A673 (cell line): ENCODE measurements at places on chromosomes 5 and 9.

DNA sequence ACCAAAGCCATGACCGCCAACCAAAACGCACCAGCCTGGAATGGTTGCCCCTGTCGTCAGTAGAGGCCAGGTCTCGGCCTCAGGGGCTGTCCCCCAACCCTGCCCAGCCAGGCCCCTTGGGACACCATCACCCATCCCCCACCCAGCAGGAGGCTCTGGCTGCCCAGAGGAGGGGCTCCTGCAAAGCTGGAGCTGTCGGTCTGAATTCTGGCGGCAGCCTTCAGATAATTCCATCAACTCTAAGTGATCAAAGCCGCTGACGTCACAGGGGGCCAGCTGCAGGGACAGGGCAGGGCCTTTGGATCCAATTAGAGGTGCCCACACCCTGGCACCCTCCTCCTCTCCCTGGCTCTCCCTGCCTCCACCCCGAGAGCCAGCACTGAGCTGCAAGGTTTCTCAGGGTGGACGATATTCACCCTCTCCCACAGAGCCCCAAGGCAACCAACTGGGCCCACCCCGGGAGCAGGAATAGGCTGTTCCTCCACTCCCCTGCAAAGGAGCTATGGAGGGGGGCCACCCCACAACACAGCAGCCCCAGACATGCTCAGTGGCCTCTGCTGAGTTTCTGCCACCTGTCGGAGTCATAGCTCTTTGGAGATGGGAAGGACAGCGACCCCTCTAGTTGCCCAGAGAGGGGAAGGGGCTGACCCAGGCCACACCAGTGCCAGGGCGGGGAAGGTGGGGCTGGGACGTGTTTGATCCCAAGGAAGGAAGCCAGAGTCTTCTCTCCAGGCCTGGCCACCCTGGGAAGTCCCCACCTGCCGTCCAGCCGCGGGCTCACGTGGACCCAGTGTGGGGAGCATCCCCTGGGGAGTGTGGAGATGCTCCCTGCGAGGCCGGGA lies 78.4 kb downstream of the NTNG2 start:
- no peak for DNase-seq

- DNase-seq: no peak
Measured at GRCh38 chr5:96247097-96247701, 185.8 kb downstream of the PCSK1 start.

DNA sequence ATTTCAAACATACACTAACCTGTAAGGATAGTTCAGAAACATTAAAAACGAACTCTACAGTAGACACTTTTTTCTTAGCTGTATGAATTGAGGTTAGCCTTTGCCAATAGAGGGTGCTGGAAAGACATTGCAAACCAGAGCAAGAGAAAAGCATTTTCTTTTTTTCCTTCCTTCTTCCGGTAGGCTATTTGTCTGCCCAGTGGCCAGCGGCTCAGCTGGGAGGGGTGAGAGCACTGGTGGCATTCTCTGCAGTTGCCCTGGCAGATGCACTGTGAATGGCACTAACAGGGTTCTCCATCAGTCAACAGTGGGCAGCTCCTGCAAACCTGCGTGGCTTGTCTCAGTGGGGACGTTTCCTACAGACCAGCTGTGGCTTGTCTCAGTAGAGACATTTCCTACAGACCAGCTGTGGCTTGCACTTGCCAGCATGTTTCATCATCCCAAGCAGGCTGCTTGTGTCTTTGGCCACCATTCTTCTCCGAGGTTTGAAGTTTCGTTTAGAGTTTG lies 984.5 kb upstream of the CDH18 start:
- peak; percentile 80 for DNase-seq

- DNase-seq: no peak
Measured at GRCh38 chr5:123756816-123757215, 244.8 kb downstream of the CSNK1G3 start.

DNA sequence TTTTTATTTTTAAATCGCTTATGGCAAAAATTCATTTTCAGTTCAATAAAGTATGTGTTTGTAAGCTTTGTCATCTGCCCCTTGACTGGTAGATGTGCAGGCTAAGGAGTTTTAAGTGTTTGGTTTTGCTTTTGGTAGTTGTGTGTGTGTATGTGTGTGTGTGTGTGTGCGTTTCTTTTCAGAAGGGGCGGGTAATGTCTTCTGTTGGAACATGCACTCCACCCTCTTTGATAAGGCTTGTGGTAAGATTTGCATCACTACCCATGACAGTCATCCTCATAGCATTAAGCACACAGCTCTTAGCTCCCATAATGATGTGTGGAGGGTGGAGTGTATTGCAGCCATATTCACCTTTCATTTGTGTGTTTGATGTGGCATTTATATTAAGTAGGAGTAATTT lies 92.1 kb upstream of the FSD1L start:
- DNase-seq: no peak

DNA sequence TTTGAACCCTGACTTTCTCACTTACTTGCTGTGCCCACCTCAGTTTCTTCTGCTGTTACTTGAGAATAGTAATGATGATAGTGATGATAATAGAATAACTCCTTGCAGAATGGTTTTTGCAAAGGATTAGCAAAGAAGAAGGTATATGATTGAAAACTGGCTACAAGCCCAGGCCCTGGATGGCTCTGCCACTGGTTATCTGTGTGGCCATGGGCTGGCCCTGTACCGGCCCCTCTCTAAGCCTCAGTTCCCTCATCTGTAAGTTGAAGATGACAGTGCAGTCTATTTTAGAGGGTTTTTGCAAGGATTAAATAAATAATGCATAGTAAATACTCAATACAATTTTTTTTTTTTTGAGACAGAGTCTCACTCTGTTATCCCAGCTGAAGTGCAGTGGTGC lies 6.2 kb downstream of the TTLL11 start:
- no peak for DNase-seq

GRCh38 chr9:11931751-11932150 lies 761.4 kb upstream of the TYRP1 start:
- DNase-seq: no peak

GRCh38 chr5:144122641-144123040 lies 47.8 kb downstream of the YIPF5 start:
- no peak for DNase-seq

DNA sequence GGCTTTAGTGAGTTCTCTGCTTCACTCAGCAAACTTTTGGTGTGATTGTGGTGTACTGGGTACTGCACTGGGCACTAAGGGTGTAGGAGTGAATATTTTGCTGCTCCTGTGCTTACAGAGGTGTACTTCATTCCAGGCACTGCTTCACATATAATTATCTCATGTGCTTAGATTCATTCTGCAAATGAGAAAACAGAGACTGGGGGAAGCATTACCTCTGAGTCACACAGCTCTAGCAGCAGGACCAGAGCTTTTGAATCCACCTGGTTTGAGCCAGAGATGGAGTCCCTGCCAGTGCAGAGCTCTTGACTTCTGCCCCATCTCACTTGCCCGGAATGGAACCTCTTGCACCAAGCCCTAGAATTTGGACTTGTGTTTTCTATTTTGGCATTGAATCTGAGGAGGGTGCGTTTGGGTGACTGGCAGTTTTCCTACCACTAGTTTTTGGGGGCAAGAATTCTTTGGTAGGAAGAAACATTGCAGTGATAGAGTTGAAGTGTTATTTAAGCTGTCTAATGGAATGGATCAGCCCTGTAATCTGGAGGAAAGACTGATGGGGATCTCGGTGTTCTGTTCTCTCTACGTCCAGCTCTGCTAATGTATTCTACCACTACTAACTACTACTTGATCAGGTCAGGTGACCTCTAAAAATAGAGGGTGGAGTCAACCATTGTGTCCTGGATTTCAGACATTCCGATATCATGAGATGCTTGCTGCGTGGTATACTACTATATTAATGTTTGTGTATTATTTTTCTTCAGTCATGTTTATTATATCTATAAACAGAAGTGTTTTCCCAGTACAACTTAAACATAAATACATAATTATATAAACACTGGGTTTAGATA lies 2.5 kb downstream of the ARHGAP26 start:
- DNase-seq: no peak

DNA sequence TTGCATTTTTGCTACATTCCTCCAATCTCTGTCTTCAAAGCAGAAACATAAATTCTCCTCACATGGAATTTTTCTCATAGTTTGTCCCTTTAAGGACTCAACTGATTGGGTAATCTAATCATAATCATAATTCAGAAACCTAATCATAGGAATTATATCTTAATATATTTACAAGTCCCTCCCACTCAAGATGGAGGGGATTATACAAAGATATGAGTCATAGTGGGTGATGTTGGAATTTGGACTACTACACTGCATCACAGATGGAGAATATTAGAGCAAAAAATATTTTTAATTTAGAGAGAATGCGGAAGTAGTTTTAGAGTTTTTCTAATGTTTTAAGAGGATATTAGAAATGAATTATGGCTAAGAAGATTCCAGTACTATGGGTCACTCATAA lies 1034.0 kb downstream of the DTWD2 start:
- no peak for DNase-seq

DNA sequence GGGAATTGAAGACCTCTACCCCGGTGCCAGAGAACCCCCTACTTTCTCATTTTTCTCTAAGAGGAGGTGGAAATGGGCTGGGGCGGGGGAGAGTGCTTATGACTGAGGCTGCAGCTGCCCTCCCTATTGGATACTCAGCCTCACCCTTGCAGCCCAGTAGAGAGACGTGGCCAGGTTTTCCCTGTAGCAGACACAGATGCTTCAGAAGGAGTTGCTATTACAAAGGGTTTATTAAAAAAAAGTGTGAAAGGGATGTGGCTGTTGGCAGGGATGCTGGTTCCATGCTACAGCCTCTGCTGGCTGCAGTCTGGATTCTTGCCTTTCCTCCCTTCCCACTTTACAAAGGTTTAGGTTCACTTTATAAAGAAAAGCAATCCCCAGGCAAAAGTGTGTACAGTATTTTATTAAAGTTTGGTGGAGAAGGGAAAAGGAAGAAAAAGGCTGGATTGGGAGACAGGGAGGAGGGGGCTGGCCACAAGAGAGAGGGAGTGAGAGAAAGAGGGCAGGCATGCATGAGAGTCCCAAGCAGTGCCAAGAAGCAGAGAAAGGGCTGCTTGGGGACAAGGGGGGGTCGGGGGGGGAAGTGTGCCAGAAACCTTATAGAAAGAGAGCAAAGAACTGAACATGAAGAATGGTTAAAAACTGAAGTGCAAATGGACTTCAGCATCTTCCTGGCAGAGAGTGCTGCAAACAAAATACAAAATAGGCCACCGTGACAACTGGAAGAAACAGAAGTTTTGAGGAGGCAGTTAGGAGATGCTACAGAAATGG lies 29.5 kb upstream of the NFIB start:
- DNase-seq: no peak

GRCh38 chr5:68147659-68148058 lies 67.9 kb upstream of the PIK3R1 start:
- DNase-seq: no peak

GRCh38 chr5:151598984-151599383 lies 7.9 kb upstream of the FAT2 start:
- DNase-seq: no peak

GRCh38 chr9:135704483-135704882 lies 2.5 kb downstream of the KCNT1 start:
- DNase-seq: no peak

DNA sequence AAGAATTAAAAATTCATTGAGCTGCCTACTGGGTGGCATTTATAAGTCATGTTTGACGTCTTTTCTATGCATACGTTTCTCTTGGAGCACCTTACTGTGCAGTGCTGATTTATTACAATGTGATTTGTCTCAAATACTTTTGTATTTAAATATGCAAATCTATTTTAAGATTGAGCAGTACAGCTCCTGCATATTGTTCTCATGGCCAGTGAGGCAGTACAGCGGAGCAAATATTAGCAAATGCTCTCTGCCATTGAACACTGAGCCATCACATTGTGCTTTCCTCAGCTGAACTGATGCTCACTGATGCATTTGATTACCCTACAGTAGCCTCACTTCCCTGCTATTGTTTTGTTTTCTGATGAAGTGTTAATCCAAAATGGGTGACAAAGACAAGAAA lies 149.6 kb downstream of the HTR1A start:
- no peak for DNase-seq

DNA sequence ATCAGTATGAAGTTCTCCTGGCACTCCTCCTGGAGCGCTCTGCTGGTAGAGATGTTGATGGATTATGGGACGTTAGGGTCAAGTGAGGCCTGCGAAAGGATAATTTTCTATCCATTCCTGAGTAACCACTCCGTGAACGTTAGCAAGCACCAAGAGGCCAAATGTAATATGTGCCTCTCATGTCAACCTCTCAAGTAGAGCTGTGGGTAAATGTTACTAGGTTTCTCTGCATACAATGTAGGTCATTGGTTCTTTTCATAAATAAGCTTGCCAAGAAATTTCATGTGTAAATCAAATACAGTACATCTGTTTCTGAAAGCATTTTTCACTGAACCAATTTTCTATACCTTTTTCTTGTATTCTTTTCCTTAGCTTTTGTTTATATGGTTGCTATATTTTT lies 126.3 kb downstream of the KDM4C start:
- DNase-seq: no peak

- no peak for DNase-seq
Measured at GRCh38 chr5:66503203-66503789, 92.9 kb upstream of the MAST4 start.

DNA sequence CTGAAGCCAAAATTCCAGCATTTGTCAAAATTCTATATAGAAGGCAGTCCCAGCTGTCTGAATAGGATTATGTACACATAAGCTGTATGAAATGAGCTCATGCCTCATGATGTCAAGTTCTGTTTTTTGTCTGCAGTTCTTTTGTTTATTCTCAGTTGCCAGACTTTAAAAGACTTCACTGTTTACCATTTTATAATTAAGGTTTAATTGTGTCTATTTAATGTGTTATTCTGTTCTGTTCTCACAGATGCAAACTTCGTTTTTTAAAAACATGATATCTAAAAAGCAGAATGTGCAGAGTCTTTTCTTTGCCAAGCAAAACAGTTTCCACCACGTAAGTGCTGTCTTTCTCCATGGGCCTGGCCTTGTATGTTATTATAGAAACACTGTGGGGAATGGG lies 31.1 kb downstream of the ERAP1 start:
- DNase-seq: no peak
